ENCODE measurements at places on chromosomes 12 and 14.

- no peak for DNase-seq
Observed at GRCh38 chr12:68483592-68484383, 126.9 kb upstream of the RAP1B start.

DNA sequence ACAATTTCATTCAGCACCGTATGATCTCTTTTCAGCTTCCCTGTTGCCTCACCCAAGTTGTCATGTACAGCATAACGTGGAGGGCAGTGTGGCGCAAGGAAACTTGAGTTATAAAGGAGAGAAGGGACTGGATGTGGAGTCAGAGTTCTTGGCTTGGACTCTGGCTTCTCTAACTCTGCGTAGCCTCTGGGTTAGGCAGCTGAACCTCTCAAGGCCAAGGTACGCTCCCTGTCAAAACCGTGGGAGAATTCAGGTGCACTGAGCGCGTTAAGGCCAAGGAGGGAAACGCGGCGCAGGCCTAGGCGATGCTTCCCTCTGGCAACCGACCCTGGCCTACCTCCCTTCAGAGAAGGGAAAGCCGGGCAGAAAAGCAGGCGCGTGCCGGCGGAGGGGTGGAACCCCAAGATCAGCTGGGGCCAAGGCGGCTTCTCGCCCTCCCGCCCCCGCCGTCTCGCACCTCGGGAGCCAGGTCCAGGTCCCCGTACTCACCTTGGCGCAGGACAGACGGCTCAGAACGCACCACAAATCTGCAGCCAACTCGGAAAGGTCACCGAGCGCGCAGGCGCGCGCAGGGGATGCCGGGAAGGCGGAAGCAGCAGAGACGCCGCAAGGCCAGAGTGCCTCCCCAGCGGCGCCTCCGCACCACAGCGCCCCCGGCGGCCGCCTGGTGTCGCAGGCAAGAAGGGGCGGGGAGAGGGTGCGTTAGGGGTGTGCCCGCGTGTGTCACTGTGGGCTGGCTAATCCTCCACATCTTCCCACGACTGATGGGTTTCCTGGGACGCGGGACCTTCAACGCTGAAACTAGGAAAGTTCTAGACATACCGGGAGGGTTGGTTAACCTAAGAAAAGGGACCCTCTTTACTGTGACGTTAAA, 7.0 kb upstream of the TDRD9 start:
- peak; percentile 98 for DNase-seq

GRCh38 chr14:69040353-69040752, 61.3 kb upstream of the ACTN1 start:
- no peak for DNase-seq

- DNase-seq, result no peak
Observed at GRCh38 chr14:104766863-104767633, 14.1 kb downstream of the SIVA1 start.

DNA sequence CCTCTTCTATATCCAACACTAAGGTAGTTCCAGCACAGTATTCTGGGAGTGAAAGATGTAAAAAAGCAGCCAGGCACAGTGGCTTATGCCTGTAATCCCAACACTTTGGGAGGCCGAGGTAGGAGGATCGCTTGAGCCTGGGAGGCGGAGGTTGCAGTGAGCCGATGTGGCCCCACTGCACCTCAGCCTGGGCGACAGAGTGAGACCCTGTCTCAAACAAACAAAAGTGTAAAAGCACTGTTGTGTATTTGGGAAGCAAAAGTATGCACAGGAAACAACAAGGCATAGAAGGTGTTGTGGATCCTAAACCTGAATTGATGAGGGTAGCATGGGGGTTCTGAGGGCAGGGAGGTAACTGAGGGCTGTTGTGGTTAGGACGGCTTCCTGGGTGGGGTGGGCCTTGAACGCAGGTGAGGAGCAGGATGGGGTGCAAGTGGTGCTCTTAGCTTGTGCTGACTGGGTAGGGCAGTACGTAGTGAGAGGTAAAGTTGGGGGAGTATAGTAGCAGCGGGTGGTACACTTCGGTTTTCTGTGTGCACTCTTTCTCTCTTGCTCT, 64.2 kb downstream of the RASSF3 start:
- no peak for DNase-seq

DNA sequence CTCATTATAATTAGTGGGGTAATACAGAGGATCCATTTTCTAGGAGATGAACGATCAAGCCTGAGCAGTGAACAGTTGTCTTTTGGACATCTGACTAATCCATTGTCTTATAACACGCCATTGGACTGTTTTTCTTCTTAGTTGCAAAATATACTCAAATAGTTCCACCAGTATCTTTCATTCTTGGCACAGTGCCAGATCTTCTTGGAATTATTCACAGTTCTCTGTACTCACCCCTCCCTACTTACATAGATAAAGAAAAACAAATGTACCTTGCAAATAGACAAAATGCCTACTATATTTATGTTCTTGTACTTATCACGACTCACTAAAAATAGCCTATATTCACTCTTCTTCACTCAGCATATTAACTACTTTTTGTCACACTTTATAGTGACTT, 3.8 kb downstream of the CBLN3 start:
- no peak for DNase-seq

GRCh38 chr12:105234197-105234596, 1.8 kb downstream of the APPL2 start:
- no peak for DNase-seq

GRCh38 chr12:64720884-64721283, 38.3 kb downstream of the GNS start:
- no peak for DNase-seq

GRCh38 chr14:99006276-99006675, 265.7 kb downstream of the BCL11B start:
- no peak for DNase-seq

DNA sequence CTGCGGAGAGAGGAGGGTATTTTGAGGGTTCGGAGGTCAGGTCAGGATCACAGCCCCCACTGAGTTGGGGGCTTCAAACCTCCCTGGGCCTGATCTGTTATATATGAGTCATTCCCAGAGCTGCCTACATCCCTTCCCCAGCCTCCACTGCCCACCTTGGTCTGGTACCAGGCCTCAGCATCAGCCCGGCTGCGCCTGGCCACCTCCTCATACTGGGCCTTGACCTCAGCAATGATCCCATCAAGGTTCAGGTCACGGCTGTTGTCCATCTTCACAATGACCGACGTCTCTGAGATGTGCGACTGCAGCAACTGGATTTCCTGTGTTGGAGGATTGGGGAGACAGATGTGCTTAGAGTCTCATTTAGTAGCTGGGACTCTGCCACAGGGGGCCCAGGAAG, 4.2 kb downstream of the KRT84 start:
- DNase-seq, result no peak

DNA sequence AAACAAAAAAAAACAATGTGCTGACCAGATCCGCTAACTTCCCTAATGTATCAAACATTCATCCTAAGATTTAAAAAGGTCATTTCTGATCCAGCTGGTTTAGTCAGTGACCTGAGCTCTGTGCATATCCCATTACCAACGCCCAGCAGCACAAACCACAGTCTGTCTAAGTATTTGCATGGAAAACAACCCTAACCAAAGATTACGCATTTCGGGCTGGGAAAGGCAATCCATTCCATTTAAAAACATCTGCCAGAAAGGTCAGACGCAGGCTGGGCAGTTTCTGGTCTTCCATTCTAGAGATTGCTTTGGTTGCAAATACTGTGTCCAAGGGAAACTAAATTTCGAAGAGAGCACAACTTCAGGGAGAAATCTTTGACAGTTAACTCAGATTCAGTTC, 234.9 kb downstream of the FLRT2 start:
- no peak for DNase-seq

- DNase-seq, result no peak
Observed at GRCh38 chr14:87113286-87113685, 879.7 kb downstream of the GALC start.

- DNase-seq, result peak; percentile 86
Observed at GRCh38 chr12:54398995-54399793, 14.7 kb upstream of the ZNF385A start.

DNA sequence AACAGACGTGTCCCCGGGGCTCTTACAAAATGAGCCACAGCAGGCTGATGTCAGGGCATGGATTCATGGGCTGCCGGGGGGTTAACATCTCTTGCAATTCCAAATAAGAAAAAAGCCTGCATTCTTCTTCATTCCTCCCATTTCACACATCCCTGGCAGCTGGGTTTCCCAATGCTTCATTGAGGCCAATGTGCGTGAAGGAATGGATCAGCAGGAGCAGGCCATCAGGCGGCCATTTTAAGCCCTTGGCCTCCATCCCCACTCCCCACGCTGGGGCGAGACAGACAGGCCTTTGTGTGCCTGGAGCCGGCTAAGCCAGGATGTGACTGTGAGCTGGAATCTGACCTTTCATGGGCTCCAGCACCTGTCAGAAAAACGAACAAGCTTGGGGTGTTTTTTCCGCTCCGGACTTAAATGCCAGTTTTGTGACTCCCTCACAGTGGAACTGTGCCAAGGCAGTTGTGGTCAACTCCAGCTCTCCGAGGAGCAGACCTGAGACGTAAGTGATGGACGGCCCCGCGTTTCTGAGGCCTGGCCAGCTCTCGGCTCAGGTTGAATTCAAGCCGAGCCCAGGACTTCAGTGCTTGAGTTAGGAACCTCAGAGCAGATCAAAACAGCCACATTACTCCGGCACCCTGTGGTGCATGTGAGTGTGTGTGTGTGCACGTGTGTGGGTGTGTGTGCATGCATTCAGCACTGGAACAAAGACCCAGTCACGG, 133.1 kb downstream of the TMEM30B start:
- DNase-seq, result no peak

DNA sequence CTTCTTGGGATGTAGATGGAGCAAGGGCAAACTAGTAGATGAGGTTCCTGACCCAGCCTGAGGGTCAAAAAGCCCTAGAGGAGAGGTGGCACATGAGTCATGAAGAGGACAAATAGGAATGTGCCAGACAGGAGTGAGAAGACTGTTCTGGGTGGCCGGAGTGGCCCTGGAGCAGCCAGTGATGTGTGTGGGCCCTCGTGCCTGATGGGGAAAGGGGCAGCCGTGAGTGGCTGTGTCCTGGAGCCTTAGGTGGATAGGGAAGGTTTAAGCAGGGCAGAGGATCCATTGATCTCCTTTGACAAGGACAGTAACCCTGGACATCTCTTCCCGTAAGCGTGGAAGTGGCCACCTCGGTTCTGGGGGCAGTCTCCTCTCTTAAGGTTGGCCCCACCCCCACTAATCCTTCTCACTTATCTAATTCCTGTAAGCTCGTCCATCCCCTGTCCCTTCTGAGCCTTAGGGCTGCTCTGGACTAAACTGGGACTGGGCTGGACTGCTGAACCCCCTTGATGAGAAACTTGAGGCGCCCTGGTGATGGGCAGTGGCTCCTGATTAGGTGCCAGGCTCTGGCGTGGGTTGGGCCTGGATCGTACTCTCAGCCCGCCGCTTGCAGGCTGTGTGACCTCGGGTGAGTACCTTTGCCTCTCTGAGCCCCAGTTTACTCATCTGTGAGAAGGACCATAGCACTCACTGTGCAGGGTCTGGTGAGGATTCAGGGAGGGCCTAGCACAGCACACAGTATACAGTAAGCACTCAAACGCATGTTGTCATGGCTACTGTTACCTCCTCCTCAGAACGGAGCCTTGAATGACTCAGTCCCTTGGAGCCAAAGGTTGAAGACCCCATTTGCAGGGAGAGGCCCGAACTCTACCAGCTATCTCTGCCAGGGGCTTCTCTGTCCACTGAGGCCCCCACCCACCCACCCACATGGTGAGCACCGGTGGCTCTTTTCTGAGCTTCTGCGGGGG, 4.0 kb downstream of the FAM222A start:
- no peak for DNase-seq

- DNase-seq, result no peak
Observed at GRCh38 chr12:77724367-77724957, 106.2 kb upstream of the NAV3 start.

- DNase-seq, result no peak
Observed at GRCh38 chr14:106395456-106396050, 869.2 kb downstream of the TMEM121 start.

- no peak for DNase-seq
Observed at GRCh38 chr14:51653079-51653774, 1.5 kb downstream of the FRMD6 start.

GRCh38 chr12:85828576-85828975, 7.6 kb downstream of the RASSF9 start:
- DNase-seq, result no peak

DNA sequence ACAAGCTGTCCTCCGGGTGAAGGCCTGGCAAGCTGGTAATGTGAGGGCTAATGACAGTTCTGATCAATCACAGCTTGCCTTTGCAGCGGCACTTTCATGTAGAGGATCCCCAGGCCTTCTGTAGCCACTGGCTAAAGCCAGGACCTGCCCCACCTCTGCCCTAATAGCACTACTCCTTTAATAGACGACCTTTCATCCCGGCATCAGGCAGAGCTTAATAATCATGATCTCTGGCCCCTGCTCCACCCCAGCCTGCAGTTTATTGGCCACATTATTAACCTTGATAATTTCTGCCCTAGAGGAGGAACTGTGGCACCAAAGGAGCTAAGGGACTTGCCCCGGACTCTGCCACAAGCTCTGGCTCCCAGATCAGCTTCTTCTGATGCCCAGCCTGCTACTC, 142.3 kb upstream of the TBX3 start:
- DNase-seq, result no peak

GRCh38 chr12:81221681-81222080, 143.8 kb downstream of the ACSS3 start:
- no peak for DNase-seq

DNA sequence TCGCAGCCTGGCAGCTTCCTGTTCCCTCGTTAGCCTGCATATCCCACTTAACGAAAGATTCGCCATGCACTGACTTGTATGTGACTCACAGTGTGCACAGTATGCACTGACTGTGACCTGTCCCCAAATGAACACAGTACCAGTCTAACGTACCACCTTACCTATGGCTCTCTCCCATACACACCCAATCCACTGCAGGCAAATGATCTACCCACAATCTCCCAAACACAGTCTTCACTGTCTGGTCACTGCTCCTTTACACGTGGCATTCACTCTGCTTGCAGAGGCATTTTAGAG, 163.5 kb upstream of the EEA1 start:
- DNase-seq, result no peak

DNA sequence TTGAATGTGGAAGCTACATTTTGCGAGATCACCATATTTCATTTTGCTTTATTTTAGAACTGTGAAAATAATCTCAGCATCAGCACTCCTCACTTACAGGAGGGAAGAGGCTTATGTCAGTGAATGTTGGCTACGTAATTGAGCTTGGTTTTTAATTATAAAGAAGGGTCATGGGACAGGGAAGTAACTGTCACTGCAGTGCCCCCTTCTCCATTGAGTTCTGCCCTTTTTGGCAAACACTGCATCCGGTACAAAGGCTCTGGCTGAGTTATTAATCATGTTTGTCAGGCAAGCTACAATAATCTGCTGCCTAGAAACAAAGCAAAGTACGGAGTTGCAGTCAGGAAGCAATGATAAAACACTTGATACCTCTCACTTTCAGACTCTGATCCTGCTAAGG, 546.7 kb downstream of the SNAPC1 start:
- DNase-seq, result no peak

DNA sequence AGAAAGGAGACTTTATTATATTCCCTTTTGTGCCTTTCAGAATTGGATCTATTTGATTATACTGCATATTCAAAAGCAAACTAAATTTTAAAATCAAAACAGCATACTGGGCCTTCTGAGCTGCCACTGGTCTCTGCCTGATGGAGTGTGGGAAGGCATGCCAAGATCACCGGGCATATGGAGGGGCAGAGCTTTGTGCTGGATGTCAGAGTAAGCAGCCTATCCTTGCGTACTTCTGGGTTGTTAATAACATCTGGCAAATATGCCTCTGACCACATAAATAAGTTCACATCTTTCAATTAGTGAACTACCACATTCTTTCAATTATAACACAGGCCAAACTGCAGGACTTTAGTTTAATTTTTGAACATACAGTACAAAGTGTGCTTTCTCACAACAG, 18.3 kb downstream of the MLH3 start:
- DNase-seq, result no peak
